Omental fat pad (tissue), 4 donors: ENCODE measurements at places on chromosomes 16 and 17.

DNA sequence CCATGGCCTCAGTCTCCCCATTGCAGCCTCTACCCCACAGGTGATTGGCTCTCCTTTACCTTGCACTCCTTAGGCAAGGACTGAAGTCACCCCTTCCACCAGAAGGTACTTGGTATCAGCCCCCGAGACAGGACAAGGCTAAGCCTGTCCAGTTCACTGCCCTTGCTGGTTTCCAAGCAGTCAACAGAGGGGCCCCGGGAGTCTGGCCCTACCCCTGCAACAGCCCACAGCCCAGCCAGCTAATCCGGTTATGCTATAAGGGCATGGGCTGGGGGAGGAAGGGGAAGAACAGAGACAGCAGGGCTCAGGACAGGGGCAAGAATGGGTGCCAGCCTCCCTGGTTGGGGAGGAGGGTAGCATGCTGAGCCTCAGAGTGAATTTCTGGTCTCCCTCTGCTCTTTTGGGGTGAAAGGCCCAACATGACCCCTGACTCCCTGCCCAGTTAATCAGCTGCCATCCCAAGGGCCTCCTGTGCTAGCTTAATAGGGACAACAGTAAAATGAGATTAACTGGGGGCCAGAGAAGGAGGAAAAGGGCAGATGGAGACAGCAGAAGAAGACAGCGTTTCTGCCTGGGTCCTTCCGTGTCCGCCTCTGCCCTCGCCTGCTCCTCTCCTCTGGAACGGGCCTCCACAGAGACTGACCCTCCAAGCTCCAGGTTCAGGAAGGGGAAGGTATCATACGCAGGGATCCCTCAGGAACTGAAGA lies 10.7 kb downstream of the DLG4 start:
- DNase-seq, result no peak

DNA sequence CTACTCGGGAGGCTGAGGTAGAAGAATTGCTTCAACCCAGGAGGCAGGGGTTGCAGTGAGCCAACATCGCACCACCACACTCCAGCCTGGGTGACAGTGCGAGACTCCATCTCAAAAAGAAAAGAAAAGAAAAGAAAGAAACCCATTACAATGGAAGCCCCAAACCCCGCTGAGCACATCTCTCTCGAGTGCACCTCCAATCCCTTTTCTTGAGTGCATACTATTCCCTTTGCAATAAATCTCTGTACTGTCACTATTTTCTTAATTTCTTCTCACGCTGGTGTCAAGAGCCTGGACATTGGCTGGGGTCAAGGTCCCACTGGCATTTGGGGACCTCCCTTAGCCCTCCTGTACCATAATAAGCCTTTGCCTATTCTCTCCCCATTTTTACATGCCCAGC lies 398.4 kb upstream of the EEF2KMT start:
- DNase-seq, result no peak

GRCh38 chr17:80749611-80750010 lies 205.0 kb downstream of the RPTOR start:
- no peak for DNase-seq

DNA sequence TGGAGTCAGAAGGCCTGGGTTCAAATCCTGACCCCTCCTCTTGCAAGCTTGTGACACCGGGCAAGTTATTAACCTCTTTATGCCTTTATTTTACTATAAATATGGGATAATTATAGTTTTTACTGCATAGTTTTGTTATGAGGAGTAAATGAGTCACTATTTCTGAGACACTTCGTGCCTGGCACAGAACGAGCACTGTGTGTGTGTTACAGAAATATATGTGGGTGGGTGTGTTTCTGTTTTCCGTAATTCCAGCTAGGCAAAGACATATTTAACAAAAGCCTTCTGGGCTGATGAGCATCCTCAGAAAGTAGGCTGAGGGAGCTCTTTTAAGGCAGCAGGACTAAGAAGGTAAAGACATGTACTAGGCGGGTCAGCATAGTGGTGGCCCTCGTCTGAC lies 417.9 kb downstream of the MAF start:
- DNase-seq, result no peak

DNA sequence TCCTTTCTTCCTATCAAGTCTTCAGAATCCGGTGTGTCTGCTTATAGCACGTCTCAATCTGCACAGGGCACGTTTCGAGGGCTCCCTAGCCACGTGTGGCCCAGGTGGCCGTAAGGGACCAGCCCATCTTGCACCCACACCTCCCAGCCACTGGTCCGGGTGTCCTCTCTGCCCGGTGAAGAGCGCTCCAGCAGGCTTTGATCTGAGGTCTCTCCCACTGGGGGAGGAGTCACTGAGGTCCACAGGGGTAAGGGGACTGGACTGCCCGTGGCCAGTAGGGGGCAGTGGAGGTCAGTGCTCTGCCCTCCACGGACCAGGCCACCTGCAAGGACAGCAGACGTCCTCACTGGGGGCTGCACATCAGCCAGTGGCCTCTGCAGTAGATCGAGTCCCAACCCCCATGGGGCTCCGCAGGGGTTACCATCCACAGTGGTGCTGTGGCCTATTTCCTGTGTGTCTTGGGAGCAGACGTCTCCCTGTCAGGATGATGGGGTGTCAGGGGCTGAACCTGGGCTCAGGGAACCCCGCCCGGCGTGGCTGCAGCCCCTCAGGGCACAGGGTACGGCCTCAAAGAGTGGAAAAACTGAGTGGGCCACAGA lies 204.1 kb upstream of the CIBAR2 start:
- DNase-seq, result no peak

- DNase-seq, result no peak
These were observed 81.3 kb downstream of the SDK2 start for GRCh38 chr17:73562896-73563295.

DNA sequence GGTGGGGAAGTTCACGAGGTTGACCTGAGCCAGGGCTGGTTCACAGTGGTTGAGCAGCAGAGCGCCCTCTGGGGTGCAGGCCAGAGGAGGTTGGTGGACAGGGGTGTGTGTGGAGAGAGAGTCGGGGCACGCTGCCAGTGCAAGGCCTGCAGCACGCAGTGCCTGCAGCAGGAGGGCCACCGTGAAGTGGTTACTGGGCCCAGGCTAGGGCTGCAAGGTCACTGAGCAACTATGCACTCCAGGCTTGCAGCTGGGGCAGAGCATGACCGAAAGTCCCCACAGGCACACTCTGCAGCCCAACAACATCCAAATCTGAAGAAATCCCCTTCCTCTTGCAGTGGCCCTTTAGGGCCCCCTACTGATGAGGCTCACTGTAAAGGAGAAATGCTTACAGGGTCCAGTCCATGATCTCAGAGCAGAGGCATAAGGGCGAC lies 89.1 kb upstream of the NOL11 start:
- DNase-seq, result no peak

- no peak for DNase-seq
These were observed 2.3 kb downstream of the SLC43A2 start for GRCh38 chr17:1626333-1626732.
